ENCODE measurements at places on chromosomes 16 and 17.

DNA sequence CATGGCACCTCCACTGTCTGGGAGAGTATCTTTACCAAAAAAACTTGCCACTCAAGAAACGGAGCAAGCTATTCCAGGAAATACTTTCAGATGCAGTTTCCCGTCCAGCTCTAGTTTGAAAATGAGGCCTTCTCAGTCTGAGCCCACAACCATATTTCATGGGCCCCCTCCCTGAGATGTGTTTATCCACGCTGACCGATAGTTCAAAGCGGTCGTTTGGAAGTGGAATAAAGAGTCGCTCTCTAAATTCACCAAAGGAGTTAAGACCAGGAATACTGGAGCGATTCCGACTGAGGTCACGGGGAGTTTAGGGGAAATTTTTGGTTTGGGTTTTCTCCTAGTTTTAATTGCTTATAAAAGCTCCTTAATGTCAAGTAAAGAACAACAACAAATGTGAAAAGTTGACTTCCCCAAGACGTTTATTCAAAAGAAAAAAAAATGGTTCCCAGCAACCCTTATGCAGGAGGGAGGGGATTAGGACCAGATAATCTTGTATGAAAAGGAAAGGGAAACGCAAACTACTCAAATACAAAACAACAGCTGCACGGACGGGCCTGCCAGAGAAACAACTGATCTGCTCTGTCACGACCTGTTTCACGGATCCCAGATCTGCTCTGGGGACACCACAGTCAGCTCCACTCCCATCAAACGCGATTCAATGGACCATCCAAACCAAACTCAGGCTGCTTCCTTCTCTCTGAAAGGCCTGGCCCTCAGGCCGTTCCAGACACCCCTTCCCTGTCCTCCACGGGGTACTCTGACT lies 77.1 kb downstream of the MRM3 start:
- no peak for DNase-seq

GRCh38 chr16:20875355-20875650 lies 24.9 kb downstream of the DCUN1D3 start:
- DNase-seq = no peak

- no peak for DNase-seq
Measured at GRCh38 chr17:18000030-18000408, 27.4 kb downstream of the DRC3 start.

DNA sequence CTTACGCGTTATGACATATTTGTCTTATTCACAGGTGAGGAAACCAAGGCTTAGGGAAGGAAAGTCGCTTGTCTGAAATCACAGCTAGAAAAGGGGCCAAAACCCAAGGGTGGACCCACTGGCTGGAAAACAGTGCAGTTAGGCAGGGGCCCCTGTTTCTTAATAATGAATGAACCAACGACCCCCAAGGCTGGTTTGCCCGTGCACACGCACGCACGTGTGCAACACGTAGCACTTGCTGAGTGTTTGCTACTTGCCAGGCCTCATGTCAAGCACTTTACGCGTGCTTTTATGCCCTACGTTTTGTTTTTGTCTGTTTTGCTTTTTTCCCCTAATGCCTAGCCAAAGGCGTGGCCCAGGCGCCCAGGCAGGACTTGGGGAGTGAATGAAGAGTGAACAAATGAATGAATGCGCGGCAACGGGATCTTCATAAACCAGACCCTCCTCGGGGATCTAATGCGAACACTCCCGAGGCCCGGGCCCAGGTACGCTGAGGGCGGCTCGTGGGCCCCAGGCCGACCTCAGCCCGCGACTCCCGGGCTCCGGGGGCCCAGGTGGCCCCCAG lies 571 bp upstream of the USP10 start:
- no peak for DNase-seq

DNA sequence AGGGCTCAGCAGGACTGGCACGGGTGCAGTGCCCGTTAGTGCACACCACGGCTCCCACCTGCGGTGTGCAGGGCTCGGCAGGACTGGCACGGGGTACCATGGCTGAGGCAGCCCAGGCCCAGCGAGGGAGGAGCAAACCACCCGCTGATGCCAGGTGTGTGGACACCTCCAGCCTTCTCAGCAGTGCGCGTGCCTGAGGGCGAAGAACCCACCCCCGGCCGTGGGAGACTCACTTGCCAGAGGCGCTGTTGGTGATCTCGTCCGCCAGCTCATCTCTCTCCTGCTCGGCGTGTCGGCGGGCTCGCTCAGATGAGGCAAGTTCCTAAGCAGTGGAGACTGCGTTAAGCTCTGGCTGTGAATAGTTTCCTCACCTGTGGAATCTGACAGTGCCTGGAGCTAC lies 45.4 kb downstream of the NDEL1 start:
- no peak for DNase-seq

DNA sequence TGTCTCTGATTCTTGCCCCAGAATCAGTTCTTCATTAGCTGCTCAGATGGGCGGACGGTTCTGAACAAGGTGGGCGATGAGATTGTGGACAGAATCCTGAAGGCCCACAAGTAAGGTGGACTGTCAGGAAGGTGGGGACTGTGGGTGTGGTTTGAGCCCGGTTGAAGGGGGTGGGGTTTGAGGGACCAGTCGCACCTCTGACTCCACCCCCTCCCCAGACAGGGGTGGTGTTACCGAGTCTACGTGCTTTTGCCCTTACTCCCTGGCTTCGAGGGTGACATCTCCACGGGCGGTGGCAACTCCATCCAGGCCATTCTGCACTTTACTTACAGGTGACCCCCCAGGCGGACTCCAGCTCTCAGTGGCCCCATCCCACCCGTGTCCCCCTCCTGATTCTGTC lies 11.3 kb downstream of the PLD2 start:
- DNase-seq = no peak

Data from stimulated activated naive CD4-positive, alpha-beta T cell (primary cell).